ENCODE measurements at places on chromosomes 2 and 18.

- DNase-seq, result no peak
These were observed 234.9 kb downstream of the FHOD3 start for GRCh38 chr18:36532394-36532793.

- DNase-seq, result no peak
These were observed 65.7 kb downstream of the RRM2 start for GRCh38 chr2:10188211-10188610.

DNA sequence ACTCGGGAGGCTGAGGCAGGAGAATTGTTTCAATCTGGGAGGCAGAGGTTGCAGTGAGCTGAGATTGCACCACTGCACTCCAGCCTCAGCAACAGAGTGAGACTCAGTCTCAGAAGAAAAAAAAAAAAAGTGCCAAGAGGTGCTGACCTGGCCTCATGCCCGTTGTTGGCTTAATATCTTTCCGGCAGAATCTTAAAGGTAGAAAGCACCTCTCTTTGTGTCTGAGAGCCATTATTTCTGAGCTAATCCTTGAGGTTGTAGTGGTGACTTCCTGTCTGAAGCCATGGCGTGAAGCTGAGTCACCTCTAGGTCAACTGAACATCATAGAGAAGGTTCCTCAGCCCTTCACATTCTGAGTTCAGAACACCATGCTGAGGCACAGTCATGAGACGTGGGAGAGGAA is 60.4 kb downstream of the WDSUB1 start:
- no peak for DNase-seq

GRCh38 chr2:54845094-54845493 is 121.6 kb downstream of the EML6 start:
- no peak for DNase-seq

DNA sequence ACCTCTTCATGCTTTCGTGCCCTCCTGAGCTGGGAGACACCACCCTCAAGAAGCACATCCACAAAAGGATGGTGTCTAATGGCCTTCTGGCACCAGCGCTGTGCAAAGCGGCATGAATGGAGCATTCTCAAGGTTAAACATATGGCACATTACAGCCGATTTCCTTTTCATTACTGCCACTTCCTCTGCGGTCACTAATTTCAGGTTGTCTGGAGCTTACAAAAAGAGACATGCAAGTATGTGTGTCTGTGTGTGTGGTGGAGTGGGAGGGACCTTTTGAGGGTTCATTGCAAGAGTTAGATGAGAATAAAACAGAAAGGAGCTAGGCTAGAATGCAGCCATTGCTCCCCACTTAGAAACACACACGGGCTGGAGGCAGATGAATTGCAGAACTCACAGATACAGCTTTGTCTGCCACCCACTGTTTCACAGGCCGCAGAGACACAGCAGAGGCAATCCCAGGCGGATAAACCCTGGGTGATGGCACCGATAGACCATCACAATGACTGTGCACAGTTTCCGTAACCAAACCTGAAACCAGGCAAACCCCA is 76.0 kb downstream of the TGIF1 start:
- DNase-seq, result peak; percentile 44

DNA sequence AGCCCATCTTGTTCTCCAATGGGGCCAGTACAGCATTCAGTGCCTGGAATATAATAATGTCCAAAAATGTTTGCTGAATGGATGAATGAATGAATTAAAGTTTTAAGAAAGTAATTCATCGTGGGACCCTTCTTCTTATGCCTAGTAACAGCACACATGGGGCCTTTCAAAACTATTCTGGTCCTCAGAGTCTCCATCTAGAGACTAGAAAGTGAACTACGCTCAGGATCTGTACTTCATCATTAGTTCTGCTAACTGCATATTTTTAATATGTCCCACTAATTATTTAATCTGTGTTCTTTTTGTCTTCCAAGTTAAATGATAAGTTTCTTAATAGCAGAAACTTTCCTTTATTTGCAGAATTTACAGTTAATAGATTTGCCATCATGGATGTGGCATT is 172.5 kb downstream of the SMAD2 start:
- DNase-seq, result no peak

GRCh38 chr2:109159096-109159495 is 30.1 kb downstream of the SH3RF3 start:
- DNase-seq, result no peak

DNA sequence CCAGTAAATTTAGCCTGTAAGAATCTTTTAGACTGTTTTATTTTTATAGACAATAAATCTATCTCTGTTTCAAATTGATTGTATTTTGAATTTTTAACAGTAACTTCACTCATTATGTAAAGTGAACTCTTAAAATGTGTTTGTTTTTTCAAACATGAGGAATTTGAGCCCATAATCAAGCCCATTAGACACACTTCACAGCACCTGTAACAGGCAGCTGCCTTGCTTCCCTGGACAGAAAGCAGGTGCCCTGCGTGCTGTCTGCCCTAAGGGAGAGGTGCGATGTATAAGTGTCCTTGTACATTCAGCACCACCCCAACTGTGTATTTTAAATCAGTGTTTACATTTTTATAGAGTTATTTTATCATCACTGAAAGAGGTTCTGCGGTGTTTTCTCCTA is 186.5 kb upstream of the TPO start:
- no peak for DNase-seq

GRCh38 chr2:116802671-116803070 is 1011.8 kb upstream of the DDX18 start:
- no peak for DNase-seq

GRCh38 chr2:174088706-174089460 is 123.7 kb upstream of the SP3 start:
- DNase-seq, result no peak

DNA sequence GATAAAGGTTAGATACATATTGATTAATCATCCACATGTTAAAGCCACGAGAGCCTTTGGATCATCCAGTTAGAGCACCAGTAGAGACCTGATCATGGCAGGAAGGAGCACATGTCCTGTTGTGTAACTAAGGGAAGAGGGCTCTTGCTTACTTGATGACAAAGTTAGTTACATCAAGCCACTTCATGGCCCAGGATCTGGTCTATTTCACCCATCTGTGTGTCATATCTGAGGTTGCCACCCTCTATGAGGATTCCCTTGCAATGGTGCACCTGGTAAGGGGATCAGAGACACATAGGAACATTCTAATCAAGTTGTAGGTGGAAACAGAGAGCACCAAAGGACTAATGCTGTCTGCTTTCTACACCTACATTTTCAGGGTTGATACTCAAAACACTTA is 6.7 kb downstream of the ANKAR start:
- no peak for DNase-seq

DNA sequence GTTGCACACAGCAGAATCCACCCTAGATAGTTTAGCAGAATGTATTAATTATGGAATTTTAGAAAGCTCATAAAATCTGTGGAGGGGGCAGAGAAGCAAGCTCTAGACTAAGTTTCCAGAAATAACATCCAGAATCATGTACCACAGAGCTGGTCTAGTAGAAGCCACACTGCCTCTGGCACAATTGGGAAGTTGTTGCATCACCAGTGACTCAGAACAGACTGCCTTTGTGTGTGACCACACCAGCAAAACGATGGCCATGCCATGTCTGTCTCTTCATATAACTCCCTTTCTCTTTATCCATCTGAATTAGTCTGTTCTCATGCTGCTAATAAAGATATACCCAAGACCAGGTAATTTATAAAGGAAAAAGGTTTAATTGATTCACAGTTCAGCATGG is 158.9 kb downstream of the CCDC148 start:
- no peak for DNase-seq

DNA sequence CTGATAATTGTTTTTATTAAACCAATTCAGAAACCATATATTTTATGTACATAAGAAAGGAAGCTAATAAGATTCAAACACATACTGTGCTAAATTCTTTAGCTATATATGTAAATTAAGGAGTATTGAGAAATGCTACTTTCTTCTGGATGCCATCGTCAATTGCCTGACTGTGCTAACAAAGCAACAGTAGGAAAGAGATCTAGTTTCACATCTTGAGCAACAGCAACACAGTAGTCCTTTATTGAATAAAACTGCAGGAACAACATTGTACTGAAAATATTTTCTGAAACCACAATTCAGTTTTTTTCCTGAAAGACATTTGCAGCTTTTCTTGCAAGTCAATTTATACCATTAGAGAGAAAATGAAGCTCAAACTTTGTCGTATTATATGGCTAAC is 1404.9 kb upstream of the SLC39A10 start:
- no peak for DNase-seq

DNA sequence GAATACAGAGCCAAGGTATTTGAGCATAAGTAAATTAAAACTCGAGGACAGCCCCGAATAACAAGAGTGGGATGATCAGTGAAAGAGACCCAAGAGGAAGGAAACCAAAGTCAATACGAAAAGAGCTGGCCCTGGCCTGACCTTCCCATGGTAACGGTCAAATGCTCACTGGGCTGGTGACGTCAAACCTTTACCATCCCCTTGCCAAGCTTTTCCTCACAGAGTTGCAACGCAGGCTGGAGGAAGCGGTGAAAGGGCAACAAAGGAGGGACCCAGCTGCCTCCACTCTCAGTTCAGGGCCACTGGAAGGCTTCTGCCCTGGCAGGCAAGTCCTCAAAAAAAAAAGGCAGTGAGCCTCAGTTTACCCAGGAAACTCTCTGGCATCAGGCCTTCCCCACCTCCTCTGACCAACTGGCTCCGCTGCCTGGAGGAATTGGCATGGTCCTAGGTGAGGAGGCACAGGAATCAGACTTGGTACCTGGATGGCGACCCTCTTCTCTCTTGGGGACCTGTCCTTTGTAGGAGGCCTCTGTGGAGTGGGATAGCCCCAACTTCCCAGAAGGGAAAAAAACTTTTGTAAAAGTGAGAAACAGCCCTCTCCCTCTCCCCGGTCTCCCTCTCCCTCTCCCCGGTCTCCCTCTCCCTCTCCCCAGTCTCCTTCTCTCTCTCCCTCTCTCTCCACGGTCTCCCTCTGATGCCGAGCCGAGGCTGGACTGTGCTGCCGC is 212.4 kb downstream of the ANAPC1 start:
- DNase-seq, result no peak

- no peak for DNase-seq
These were observed 130.8 kb upstream of the HDAC4 start for GRCh38 chr2:239531456-239532241.

- no peak for DNase-seq
These were observed 9.2 kb downstream of the OXER1 start for GRCh38 chr2:42754776-42755140.

- no peak for DNase-seq
These were observed 111.1 kb downstream of the CDC42EP3 start for GRCh38 chr2:37560241-37560848.

DNA sequence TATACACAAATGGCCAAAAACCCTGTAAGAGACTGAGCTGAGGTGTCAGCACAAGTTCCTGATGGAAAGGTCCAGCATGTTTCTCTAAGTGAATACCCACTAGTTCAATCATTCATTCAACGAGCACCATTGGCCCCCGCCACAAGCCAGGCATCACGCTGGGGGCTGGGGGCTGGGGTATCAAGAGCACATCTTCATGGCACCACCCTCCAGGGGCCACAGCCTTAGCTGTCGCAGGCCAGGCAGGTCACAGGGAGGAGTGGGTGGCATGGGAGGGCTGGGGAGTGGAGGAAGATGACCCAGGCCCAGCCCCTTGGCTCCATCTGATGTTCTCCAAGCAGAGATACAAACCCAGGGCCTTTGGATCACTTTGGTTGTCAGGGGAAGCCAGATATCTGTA is 97.9 kb downstream of the ACKR3 start:
- DNase-seq, result no peak

- DNase-seq, result no peak
These were observed 152.6 kb upstream of the TTC39C start for GRCh38 chr18:23861805-23862470.

DNA sequence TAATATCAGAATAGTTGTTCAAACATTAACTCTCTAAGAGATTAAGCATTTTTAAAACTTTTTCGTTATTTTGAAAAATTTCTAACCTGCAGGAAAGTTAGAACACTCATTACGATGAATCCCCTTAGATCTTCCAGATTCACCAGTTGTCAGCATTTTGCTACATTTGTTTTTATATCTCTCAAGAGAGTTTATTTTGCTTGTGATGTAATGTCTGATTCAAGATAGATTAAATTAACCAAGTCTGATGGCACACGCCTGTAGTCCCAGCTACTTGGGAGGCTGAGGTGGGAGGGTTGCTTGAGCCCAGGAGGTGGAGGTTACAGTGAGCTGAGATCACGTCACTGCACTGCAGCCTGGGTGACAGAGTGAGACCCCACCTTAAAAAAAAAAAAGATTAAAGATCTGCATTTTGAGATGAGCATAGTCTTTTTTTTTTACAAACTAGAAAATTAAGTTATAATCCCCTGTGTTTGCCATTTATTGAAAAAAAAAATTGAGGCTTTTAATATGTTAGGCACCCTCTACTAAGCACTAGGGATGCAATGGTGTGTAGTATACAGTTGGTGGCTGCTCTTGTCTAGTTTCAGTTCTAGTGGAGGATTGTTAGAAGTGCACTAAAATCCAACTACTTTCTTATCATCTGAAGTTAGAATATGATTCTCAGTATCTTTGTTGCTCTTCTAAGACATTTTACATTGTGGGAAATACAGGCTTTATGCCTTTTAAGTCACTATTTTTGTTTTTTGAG is 20.9 kb downstream of the RAB10 start:
- no peak for DNase-seq

GRCh38 chr2:41431756-41432155 is 616.1 kb upstream of the PKDCC start:
- DNase-seq, result no peak

- DNase-seq, result peak; percentile 51
These were observed at the start of gene PTPRM for GRCh38 chr18:7566567-7567473. TSS of gene PTPRM (plus strand) at chr18:7567316. CDS start at chr18:7567819, 503 bp downstream.

DNA sequence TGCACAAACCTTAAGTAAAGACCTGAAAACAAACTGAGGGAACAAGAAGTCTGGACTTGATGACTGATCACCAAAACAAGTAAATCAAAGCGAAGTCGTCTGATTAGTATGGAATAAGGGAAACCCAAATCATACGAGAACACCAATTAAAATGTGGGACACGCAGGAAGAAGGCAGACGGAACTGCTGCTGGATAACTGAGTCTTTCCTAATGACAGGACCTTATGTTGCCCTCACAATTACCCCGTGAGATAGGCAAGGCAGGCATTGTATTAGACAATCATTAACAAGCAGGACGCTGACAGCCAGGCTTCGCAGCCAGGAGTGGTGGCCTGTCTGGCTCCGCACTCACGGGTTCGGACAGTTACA is 614 bp upstream of the COQ10B start:
- no peak for DNase-seq

DNA sequence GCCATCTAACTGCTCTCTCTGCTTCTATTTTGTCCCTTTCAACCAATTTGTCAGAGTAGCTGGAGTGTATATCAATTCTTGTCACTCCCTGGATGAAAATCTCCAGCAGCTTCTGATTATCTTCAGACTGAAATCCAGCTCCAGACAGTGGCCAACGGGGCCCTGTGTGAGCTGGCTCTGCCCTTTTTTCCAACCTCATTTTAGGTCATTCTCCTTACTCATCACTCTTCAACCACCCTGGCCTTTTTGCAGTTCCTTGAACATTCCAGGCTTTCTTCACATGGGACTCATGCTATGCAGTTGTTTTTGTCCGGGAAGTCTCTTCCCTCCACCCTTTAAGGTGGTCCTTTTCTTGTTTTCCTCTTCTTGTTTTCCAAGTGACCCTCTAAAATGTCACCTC is 15.4 kb upstream of the FAP start:
- DNase-seq, result no peak

- no peak for DNase-seq
These were observed 42.5 kb downstream of the MAP4K3 start for GRCh38 chr2:39394516-39394961.

- DNase-seq, result no peak
These were observed 12.6 kb upstream of the RAB17 start for GRCh38 chr2:237603049-237603717.

- no peak for DNase-seq
These were observed 201.7 kb upstream of the HNRNPA3 start for GRCh38 chr2:177010861-177011260.

GRCh38 chr2:10865841-10866240 is 45.9 kb upstream of the KCNF1 start:
- DNase-seq, result no peak

All from activated naive CD4-positive, alpha-beta T cell treated with Interleukin-2 at 50 U/mL for 16 hours (primary cell).